Lower leg skin (tissue), 4 donors: ENCODE measurements at places on chromosomes 5 and 9. TPM values are rescaled to one million over a fixed set of nuclear protein-coding genes. Genes with fewer than 3 reads are reported as not detected.

- no peak for DNase-seq
Measured at GRCh38 chr9:130296783-130297055, 31.2 kb downstream of the HMCN2 start.

DNA sequence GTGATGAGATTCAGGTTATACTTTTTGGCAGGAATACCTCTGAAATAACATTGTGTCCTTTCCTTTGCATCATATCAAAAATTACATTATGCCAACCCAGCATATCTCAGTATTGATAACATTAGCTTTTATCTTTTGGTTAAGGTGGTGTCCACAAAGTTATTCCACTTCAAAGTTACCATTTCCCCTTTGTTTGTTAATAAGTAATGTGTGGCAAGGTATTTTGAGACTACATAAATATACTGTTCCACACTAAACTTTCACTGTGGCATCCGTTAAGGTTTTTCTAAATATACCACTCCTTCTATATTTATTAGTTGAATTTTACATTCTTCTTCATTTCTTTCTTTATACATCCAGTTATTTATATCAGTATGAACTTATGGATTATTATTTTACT, 14.1 kb upstream of the ARHGEF37 start:
- no peak for DNase-seq

GRCh38 chr5:134918861-134919260, 13.9 kb downstream of the PCBD2 start:
- no peak for DNase-seq

The TUSC1 gene
- total RNA-seq, result 23.7 TPM

The PAIP1 gene
- 49.1 TPM for total RNA-seq

The DAB2IP gene
- 47.0 TPM for total RNA-seq

GRCh38 chr9:121816449-121816817, 165.0 kb downstream of the DAB2IP start:
- DNase-seq, result no peak
